ENCODE measurements at places on chromosomes 5 and 9.

- no peak for DNase-seq
Measured at GRCh38 chr5:67942421-67942820, 273.1 kb upstream of the PIK3R1 start.

DNA sequence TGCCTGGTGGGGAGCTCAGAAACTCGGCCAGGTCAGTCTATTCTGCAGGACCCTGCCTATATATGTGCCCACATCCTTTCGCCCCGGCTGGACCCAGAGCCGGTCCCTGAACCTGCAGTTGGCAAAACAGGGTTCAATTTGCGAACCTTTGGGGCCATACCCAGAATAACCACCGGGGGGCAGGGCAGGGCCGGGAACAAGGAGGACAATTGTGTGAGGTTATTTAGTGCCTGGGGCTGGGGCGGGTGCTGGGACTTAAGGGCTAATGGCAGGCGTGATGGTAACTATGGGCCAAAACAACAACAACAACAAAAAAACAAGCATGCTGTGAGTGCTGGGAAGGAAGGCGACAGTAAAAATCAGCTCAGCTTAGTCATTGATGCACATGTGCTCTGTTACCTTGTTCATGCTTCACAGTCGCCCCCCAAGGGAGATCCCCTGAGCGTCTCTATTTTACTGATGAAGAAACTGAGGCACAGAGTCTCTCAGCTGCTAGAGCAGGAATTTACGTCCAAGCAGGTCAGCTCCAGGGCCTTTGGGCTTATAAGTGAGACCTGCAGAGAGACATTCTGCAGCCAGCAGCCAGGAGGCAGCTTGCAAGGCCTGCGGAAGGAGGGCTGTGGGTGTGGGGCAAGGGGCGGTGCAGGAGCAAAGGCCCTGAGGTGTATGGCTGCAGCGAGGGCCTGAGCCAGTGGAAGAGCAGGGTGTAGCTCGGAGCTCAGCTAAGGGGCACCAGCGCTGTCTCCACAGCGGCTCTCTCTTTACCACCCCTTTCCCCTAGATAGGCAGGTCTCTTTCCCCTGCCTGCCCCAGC lies 106.0 kb downstream of the PHF2 start:
- DNase-seq: no peak

DNA sequence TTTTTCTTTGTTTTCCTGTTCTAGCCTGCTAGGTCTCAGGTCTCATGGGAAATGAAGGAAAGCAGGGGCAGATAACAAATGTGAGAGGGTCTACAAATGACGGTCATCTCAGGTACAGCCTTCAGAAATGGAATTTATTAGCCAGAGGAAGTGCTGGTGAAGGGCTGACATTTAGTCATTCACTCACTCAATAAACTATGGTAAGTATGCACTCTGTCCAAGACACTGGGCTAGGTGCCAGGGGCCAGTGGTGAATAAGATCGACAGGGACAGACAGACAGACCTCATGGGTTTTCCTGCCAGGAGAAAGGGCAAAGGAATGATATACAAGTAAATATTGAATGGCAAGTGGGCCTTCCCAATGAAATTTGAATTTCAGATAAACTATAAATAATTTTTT lies 6.3 kb downstream of the PDE6A start:
- DNase-seq: no peak

DNA sequence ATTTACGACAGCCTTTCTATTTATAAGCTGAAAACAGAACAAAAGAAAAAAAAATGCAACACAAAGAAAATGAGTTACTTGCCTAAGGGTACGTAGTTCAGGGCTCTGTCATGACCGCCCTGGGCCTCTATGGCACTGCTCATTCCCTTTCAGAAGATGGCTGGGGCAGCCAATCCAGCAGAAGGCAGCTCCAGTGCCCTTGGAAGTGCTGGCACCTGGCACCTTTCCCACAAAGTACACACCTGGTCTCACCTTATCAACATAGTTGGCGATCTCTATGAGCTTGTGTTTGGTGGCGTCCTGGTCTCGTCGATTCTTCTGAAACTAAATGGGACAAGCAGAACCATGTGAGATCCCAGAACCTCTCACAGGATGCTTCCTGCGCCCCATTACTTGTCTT lies 53.2 kb downstream of the NIPAL4 start:
- DNase-seq: no peak

GRCh38 chr5:61280205-61280604 lies 51.9 kb upstream of the ZSWIM6 start:
- DNase-seq: no peak

GRCh38 chr5:178115814-178116142 lies 2.4 kb downstream of the N4BP3 start:
- no peak for DNase-seq

- no peak for DNase-seq
Measured at GRCh38 chr9:86580688-86581087, 226.5 kb upstream of the TUT7 start.

- DNase-seq: no peak
Measured at GRCh38 chr5:113034182-113034773, 57.7 kb downstream of the DCP2 start.

Measured in brain pericyte (primary cell).